ENCODE measurements at places on chromosomes 5 and 9.

GRCh38 chr9:137459601-137460362, 648 bp upstream of the NSMF start:
- no peak for DNase-seq

DNA sequence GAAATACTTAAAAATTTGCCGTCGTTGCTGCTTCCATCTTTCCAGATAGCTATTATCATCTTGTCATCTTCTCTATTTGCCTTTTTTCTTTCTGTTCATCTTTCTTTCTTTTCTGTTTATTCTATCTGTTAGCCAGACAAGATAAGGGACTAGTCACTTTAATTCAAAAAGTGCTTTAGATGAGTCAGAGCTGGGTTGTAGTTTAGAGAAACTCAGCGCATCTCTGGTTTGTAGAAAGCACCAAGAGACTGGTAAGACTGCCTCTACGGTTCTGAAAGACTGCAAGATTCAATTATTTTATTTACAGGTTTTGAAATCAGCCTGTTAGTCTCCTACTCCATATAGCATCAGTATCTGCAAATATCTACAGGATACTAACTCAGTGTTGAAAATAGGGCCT, 562.8 kb upstream of the RIOK2 start:
- no peak for DNase-seq

GRCh38 chr5:145848854-145849253, 13.7 kb upstream of the PRELID2 start:
- DNase-seq = no peak

GRCh38 chr9:33375238-33375840, 27.0 kb downstream of the AQP7 start:
- DNase-seq = no peak

DNA sequence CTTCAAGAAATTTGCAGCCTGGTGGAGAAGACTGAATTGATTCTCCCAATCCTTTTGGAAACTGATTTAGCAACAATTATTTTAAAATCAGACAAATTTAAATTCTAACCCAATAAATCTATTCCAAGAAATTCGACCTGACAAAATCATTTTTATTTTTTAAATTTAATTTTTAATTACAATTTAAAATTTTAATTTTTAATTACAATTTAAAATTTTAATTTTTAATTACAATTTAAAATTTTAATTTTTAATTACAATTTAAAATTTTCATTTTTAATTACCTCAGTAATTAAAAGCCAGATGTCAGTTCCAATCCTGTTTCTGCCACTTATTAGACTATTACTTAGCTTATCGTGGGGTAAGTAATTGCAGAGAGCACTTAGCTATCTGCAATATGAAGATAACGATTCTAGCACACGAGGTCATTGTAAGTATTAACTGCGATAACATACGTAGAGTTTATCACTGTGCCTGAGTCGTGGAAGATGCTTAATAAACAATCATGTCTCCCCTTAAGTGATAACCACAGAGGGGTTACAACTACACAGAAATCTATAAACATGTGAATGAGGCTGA, 346.4 kb upstream of the SLC24A2 start:
- DNase-seq = no peak

- DNase-seq = no peak
These were observed 430.6 kb upstream of the DAP start for GRCh38 chr5:11191673-11192072.

DNA sequence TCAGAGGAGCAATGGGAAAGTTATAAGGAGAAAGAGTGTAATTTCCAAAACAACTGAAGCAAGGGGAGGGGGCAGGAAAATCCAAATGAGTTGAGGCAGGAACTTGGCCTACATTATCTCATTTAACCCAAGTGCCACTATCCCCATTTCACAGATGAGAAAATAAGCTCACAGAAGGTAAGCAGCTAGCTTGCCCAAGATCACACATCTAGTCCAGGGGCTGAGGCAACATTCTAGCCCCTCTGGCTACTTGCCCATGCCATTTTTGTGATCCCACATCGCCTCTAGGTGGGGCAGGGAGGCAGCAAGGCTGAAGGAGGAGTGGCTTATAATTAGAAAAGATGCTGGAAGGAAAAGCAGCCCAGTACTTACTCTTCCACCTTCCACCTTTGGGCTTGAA, 2.6 kb upstream of the PSIP1 start:
- DNase-seq = peak; percentile 9

- peak; percentile 71 for DNase-seq
These were observed 505 bp downstream of the C5orf34 start for GRCh38 chr5:43514471-43514815.

DNA sequence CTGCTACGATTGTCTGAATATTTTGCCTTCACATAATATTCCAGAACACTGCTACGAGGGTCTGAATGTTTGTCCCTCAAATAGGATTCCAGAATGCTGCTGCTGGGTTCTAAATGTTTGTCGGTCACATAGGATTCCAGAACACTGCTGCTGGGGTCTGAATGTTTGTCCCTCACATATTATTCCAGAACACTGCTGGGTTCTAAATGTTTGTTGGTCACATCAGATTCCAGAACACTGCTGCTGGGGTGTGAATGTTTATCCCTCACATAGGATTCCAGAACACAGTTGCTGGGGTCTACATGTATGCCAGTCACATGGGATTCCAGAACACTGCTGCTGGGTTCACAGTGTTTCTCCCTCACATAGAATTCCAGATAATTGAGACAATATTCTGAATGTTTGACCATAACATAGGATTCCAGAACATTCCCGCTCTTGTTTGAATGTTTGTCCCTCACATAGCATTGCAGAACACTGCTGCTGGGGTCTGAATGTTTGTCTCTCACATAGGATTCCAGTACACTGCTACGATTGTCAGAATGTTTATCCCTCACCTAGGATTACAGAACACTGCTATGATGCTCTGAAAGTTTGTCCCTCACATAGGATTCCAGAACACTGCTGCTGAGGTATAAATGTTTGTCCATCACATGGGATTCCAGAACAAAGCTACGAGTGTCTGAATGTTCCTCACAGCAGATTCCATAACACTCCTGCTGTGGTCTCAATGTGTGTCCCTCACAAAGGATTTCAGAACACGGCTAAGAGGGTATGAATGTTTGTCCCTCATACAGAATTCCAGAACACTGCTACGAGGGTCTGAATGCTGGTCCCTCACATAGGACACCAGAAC, 201.8 kb downstream of the FOXD4L6 start:
- no peak for DNase-seq

GRCh38 chr9:108854641-108855528, 901 bp downstream of the ACTL7B start:
- no peak for DNase-seq

GRCh38 chr9:123807251-123807650, 122.7 kb downstream of the DENND1A start:
- no peak for DNase-seq

DNA sequence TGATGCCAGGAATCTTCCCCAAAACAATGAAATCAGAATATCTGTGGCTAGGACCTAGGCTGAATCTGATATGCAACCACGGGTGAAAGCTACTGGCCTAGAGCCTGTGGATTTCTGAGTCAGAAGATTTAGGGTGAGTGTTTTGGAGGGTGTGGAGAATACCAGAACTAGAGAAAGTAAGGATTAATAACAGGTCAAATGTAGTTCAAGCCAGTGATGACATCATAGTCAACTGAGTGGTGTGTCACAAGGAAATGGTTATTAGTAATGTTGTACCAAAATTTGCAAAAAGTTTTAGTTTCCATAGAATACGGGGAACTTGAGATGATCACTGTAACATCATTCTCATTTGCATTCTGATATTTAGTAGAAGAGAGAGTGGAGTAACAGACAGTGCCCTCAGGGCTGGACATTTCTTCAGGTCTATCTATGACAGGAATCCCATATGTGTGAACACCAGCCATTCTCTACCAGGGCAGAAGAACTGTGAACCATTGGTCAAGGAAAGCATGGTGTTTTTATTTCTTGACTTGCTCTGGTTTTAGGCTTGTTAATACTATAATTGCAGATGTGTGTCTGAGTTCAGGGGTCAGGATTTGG, 3.7 kb downstream of the GALNT12 start:
- no peak for DNase-seq

DNA sequence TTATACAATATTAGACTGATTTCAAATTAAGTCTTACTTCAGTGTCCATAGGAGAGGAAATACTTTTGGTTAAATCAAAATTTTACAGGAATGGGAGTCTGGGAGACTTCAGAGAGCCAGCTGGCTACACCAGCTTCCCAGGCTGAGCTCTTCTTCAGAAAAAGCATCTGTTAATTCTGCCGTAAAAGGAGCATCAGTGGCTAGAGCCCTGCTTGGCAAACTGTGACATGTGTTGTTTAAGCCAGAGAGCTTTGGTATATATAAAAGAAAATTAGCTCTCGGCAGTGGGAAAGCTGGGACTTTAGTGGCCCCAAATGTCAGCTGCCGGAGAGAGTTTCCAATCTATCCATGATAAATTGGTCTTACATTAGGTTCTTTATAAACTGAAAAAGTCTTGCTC, 378.8 kb upstream of the TUSC1 start:
- no peak for DNase-seq

GRCh38 chr5:82815871-82816270, 261.3 kb downstream of the TMEM167A start:
- DNase-seq = no peak

DNA sequence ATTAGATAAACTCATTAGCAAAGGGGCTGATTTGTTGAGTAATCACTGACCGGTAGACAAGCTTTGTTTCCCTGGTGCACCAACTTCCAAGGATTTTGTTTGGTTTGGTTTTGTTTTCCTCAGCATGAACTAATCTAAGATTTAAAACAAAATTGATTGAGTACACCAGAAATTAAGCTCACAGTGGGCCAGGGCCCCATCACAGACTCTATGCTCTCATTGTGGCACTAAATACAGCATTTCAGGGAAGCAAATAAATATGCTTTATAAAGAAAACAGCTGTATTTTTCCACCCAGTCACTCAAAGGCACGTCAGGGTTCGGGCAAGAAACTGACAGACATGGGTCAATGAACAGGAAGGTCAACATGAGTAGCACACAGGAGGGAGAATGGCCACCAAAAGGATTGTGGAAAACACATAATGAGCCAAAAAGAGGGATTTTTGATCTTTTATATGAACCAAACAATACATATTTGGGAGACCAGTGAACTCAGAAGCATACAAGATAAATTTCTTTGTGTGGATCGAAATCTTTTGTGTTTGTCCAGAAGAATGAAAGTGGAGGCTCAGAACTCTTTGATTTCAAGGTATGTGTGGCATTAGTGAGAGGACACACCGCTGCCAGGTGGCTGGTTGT, 8.8 kb downstream of the CFAP77 start:
- DNase-seq = no peak

DNA sequence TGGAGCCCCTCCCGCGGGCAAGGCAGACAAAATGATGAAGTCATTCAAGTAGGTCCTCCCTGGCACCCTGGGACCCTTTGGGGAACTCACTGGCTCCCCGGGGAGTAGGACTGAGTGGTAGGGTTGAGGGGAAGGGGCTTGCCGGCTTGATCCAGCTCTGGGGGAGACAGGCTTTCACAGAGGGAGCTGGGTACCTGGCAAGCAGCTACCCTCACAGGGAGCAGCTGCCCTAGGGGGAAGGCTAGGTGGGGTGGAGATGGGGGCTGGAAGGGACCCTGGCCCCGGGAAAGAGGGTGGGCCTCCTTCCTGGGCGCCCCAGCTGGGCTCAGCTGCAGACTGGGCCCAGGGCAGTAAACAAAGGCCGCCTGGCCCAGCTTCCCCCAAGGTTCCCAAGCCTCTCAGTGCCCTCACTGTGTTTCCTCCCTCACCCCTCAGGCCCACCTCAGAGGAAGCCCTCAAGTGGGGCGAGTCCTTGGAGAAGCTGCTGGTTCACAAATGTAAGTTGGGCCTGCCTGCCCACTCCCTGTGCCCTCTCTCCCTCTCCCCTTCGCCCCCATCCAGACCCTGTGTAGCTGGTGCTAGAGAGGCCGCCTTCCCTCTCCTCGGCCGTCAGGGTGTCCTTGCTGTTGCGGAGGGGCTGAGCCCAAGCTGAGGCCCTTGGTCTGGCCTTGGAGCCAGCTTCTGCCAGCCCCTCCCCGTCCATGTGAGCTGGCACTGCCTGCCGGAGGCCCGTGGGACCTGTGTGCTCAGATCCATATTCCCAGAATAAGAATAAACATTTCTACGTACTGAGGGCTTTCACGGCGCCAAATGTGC, 131.2 kb downstream of the RGS3 start:
- no peak for DNase-seq

DNA sequence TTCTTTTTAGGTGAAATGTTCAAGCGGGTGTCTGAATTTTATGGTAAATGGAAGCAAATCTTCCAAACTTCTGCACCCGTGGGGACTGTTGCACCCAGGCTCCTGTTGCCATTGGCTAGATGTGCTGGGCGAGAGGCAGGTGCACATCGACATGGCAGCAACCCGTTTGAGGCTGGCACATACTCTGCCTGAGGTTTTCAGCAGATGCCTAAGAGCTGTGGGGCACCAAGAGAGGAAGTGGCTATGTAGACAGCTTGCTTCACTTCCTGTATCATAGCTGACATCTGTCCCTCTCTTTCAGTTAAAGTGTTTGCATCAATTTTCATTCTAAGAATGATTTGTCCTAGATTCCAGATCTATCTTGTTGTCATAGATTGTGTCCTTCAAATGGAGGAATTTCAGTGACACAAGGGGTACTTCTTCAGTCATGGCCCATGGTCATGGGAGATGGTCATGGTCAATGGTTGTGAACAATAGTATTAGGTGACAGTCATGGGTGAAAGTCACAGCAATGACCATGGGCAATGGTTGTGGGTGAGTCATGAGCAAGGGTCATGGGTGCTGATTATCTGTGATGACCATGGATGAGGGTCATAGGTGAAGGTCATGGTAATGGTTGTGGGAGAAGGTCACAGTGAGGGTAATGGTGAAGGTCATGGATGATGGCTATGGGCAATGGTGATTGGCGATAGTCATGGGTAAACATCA, 115.1 kb upstream of the IRX4 start:
- no peak for DNase-seq

DNA sequence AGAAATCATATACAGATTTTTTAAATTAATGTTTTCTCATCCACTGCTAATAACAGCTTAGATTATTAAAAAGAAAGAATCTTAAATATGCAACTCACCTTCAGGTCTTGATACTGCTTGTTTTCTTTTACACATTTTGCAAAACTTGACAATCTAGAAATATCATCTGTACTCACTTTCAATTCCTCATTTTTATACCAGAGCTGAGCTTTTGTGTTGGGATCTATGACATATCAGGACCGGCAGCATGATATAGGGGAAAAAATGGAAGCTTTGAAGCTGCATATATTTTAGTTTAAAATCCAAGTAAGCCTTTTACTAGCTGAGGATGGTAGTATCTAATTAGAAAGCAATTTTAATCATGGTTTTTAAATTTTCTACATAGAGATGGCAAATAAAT, 75.7 kb upstream of the SMARCA2 start:
- DNase-seq = no peak

DNA sequence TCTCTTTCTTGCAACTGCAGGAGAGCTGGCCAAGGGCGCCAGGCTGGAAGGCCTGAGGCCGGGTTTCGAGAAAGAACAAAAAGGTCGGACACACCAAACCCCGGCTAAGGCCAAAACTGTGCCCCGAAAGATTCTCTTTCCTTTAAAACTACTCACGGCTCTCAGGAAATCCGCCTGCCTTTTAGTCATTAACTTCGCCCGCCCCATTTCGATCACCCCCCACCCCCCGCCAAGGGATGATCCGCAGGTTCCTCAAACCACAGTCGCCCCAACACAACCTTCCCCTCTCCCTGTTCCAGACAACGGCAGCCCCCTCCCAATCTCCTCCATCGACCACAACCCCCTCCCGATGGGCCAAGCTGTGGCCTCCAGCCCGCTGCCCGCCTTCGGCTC, 536 bp downstream of the FEM1C start:
- DNase-seq = no peak
